CD4-positive, alpha-beta T cell treated with Interferon gamma for 1 hour (primary cell): ENCODE measurements at places on chromosomes 7 and 10.

DNA sequence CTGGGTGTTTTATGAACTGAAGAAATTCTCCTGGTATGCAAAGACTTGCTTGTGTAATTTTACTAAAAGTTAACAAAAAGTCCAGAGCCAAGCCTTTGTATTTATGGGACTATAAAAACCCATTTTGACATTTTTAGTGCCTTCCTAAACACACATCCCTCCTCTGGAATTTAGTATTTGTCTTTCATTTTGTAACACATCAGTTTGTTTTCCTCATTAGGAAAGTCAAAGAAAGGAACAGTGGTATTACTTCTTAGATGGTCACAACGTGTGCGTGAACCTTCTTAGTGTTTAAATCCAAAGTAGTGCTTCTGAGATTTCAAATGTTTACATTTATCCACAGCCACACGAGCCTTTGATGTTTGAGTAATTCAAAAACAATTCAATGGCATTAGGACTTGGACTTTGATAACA lies 103.2 kb upstream of the TMEM106B start:
- DNase-seq: no peak

DNA sequence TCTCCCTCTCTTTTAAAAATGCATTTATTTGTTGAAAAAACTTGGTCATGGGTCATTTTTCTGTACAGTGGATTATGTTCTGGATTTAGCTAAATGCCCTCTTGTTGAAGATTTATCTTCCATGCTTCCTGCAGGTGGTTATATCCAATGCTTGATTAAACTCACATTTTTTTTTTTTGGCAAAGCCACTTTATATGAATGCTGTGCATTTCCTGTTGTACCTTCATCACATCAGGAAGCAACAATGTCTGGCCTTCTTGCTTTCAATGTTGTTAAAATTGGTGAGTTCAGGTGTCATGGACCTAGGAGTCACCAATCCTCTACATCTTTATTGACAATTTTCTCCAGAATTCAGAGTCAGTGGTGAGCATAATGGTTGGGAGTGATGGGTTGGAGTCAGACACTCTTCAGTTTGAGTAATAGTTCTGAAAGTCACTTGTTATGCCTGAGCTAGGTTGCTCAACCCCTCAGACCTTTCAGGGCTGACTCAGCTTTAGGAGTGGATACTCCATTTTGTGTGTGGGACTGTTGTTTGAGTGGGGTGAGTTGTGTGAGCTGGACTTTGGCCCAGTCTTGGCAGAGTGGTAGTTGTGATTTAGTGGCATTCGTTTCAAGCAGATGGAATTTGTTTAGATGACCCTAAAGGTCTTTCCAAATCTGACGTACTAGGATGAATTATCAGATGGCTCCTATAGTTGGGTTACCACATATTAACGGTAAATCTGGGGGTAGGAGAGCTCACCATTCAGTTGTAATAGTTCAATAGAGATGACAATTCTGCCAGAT lies 213.5 kb upstream of the ZNF32 start:
- DNase-seq: no peak

- peak; percentile 61 for DNase-seq
Measured at GRCh38 chr10:14587540-14588083, 187.1 kb downstream of the FAM107B start.

GRCh38 chr10:70510453-70510852 lies 31.9 kb downstream of the PALD1 start:
- DNase-seq: no peak

DNA sequence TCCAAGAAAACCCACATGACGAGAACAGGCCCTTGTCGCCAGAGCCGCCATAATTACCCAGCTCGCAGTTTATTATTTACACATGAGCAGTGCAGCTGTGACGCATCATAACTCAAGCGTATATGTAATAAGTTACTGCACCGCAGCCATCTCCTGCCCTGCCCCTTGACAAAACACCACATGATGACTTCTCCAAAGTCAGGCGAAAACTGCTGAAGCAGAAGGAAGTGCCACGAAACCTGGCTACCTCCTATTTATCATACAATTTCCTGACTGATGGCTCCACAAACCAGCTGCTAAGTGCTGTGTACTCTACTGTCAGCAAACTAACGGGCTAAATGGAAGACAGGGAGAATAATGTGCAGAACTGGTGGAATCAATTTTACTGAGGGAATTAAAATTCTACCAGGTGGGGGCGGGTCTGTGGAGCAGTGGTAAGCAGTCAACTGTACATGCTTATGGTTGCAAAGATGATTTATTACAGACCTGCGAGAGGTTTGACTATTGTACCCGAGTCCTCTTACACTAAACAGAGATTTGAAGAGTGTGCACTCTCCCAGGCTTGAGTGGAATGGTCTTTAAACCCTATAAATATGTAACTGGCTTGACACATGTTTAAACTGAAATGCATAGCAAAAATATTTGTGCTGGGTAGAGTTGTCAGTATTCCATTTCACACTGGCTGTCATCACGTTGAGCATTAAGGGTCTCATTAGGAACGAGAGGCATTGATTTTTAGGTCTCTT lies 156.0 kb downstream of the GLI3 start:
- DNase-seq: peak; percentile 12

GRCh38 chr10:65496541-65496940 lies 1429.3 kb upstream of the LRRTM3 start:
- no peak for DNase-seq

- no peak for DNase-seq
Measured at GRCh38 chr10:72886621-72887020, 6.9 kb upstream of the OIT3 start.

- no peak for DNase-seq
Measured at GRCh38 chr10:129808092-129808983, 155.7 kb downstream of the EBF3 start.

DNA sequence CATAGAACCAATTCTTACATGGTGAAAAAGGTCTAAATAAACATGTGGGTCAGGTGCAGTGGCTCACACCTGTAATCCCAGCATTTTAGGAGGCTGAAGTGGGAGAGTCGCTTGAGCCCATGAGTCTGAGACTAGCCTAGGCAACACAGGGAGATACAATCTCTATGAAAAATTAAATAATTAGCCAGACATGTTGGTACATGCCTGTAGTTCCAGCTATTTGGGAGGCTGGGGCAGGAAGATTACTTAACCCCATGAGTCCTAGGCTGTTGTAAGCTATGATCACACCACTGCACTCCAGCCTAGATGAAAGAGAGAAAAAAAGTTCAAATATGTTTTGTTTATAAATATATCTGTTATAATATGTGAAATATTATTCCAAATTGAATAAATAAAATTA lies 643.6 kb downstream of the IPMK start:
- no peak for DNase-seq

GRCh38 chr7:43164757-43165156 lies 52.3 kb downstream of the HECW1 start:
- DNase-seq: no peak

DNA sequence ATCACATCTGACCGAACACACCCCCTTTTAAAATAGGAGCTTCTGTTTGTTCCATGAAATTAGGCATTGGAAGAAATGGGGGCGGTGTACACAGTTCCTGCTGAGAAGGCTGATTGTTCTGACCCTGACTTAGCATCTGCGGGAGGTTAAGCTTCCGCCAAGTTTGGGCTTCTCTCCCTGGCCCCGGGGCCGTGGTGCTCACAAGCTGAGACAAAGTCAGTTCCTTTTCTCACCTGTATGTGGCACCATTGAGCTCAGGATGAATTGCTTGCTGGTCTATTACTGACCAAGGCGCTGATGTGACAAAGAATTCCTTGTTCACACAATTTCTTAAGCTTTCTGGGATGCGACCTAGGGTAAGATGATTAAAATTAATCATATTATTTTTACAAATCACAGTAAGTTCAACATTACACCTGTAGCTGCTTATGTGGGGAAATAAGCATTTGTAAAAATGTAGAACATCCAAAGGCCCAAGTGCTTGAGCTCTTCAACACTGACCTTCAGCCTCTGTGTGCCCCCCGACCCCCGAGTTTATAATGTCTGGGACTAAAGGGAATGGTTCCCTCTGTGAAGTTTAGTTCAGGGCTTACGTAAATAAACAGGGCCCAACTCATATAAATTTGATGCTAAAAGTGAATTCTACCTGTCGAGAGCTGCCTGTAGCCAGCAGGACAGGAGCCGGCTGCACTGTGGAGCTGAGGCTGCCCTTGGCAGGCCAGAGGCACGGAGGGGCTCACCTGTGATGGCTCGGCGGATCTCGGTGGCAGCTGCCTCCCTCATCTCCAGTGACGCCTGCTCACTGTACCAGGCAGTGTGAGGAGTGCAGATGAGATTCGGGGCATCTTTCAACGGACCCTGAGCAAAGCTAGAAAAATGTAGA lies 50.8 kb downstream of the ZRANB1 start:
- DNase-seq: no peak

- DNase-seq: no peak
Measured at GRCh38 chr10:70295926-70296325, 12.1 kb upstream of the NPFFR1 start.

DNA sequence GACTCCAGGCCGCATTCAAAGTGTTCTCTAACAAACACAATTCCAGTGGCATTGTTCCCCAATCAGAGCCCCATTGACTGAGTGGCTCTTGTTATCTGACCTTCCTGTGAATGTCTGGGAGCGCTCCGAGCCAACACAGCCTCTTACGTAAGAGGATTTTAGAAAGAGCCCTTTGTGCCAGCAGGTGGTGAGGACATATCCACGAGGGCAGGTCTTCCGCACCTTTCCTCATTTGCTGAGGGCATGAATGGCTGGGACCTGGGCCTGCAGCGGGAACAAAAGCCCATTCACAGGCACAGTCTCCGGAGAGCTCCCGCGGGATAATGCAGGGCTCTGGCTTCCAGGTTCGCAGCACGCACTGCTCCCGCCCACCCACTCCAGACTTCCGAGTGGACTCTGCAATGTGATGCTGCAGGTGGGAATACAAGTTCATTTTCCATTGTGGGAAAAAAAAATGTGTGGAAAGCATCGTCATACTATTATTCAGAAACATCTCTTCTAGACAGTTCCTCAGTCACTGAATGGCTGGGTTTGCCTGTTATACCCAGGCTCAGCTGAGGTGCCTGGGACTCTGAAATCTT lies 295.0 kb upstream of the IGFBP3 start:
- DNase-seq: no peak

- no peak for DNase-seq
Measured at GRCh38 chr10:75506930-75507329, 75.5 kb downstream of the LRMDA start.

- DNase-seq: no peak
Measured at GRCh38 chr10:7458556-7458955, 47.7 kb upstream of the SFMBT2 start.

DNA sequence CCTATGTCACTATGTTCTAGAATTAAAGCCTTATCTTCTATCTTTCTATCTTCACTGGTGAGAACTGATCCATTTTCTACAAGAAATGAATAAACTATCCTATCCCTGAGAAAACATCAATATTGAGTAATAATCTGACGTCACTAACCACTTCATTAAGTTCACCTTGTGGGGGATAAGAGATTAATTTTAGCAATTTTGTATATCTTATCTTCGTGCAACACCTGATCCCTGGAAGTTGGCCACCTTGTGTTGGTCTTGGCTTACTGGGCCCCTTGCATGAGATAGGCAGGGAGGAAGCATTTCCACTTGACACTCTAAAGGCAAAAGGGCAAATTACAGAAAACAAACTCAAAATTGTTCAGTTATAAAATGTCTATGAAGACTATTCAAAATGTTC lies 20.1 kb upstream of the OR6B1 start:
- DNase-seq: no peak

- no peak for DNase-seq
Measured at GRCh38 chr10:61589547-61590243, 73.0 kb upstream of the CABCOCO1 start.

- DNase-seq: no peak
Measured at GRCh38 chr7:54477083-54477482, 65.1 kb upstream of the VSTM2A start.

- DNase-seq: no peak
Measured at GRCh38 chr7:26657206-26657641, 207.2 kb downstream of the SKAP2 start.

DNA sequence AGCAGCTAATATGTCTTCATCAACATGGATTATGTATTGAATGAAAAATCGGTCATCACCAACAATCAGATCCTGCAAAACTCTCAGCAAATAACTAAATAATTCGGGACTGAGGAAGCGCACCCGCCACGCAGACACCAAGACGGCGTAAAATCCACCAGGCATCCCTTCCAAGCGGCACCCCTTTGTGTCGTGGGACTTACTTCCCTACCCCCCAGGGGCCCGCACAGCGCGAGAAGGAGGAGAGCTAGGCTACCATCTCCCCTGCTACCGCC lies 721 bp downstream of the ARL3 start:
- DNase-seq: peak; percentile 72

DNA sequence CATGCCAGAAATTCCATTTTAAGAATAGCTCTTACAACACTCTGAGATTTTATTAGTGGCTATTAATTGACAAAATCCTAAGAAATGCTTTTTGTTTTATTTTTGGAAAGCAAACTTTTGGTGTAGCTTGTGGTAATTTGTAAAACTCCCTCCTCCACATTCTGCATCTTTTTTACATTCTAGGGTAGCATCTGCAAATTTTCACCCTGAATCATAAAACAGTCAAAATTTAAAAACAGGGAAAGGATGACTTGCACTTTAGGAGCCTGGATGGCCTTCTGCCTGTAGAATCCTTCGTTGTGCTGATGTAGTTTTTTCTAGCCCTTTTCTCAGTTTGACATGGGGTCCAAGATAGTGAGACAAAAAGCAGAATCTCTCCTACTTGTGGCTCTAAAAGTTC lies 316.1 kb downstream of the ADRA2A start:
- DNase-seq: no peak

DNA sequence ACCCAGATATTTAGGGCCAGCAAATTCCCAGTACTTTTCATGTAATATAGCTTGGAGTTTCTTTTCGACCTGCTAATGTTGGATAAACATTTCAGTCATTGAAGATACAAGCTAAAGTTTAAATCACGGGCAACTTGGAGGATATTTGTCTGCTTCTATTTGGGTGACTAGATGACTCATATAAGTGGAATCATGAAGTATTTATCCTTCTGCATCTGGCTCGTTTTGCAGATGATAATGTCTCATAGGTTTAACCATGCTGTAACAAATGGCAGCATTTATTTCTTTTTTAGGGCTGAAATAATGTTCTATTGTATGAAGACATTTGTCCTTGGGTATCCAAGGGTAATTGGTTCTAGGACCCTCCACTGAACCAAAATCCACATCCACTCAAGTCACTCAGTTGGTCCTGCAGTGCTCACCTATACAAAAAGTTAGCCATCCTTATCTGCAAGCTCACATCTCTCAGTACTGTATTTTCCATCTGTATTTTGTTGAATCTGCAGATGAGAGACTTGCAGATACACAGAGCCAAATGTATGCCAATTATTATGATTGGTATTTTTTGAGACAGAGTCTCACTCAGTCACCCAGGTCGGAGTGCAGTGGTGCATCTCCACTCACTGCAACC lies 187.2 kb upstream of the CSTF2T start:
- no peak for DNase-seq

- DNase-seq: no peak
Measured at GRCh38 chr10:16698461-16698860, 118.8 kb downstream of the RSU1 start.

GRCh38 chr10:88538048-88538447 lies 45.1 kb downstream of the RNLS start:
- DNase-seq: no peak
